AG09309 (cell line): ENCODE measurements at places on chromosomes 5 and 9.

- DNase-seq: no peak
Measured at GRCh38 chr5:5330728-5331452, 91.6 kb upstream of the ICE1 start.

DNA sequence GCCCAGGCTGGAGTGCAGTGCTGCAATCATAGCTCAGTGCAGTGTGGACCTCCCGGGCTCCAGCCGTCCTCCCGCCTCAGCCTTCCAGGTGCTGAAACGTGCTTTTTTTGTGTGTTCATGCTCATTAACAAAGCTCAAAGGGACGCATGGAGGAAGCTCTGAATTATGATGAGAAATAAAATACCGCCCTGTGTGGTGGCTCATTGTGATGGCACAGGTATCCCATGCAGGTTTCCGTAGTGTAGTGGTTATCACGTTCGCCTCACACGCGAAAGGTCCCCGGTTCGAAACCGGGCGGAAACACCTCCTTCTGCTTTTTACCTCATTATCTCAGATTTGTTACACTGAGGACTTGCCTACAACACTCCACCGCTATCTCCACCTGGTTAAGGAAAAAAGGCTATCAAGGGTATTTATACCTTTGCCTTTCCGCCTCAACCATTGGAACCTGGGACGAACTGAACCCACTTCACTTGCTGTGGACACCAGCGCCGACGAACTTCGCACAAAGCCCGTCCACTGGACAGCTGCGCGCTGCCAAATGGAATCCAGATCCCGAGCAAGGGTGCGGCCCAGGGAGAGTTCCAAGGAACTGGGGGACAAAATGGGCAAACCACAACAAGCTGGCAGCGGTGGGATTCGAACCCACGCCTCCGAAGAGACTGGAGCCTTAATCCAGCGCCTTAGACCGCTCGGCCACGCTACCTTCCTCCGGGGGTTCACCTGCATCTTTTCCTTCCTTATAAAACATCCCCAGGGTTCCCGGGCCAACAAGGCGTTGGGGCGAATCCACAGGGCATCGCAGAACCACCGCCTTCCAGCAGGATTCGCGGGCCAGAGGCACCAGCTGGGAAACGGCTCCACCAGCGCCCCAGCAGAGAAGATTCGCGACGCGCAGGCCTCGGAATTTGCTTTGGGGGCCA lies 26.3 kb downstream of the OR2V2 start:
- DNase-seq: no peak

DNA sequence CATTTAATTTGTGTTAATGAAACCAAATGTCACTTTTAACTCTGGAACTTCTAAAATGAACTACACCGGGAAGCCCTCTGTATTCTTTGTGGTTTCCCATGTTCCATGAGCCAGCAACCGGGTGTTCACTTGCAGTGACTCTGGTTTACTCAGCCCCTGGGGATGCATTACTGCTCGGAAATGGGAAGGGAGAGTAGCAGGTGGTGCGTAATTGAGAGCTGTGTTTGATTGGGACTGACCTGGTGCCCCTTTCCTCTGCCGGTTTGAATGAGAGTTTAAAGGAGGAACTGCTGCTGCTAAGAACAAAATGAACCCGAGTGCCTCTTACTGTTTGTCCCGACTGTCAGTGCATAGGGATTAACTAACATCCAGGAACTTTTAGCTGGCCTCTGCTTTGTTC lies 100.1 kb upstream of the DHFR start:
- no peak for DNase-seq

GRCh38 chr9:15769547-15769946 lies 216.7 kb downstream of the CCDC171 start:
- no peak for DNase-seq

GRCh38 chr9:33868440-33868973 lies 51.5 kb downstream of the UBE2R2 start:
- no peak for DNase-seq

- DNase-seq: no peak
Measured at GRCh38 chr9:130387905-130388304, 56.9 kb upstream of the ASS1 start.

GRCh38 chr5:160496784-160497183 lies 75.1 kb downstream of the PTTG1 start:
- no peak for DNase-seq

DNA sequence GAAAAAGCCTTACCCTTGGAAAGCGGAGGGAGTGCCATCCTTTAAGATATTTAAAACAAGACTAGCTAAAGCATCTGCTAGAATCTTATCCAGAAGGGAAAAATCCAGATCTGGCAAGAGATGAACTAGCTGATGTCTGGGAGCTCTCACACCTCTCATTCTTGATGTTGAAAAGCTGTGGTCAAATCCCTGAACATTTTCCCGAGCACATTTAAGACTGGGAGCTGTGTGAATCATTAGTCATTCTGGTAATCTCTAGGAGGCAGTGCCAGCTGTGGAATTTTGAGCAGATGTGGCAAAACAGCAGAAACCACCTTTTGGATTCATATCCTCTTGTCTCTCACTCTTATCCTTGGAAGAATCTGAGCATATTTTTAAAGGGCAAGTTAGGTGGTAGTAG lies 218.0 kb downstream of the MAN2A1 start:
- peak; percentile 69 for DNase-seq

DNA sequence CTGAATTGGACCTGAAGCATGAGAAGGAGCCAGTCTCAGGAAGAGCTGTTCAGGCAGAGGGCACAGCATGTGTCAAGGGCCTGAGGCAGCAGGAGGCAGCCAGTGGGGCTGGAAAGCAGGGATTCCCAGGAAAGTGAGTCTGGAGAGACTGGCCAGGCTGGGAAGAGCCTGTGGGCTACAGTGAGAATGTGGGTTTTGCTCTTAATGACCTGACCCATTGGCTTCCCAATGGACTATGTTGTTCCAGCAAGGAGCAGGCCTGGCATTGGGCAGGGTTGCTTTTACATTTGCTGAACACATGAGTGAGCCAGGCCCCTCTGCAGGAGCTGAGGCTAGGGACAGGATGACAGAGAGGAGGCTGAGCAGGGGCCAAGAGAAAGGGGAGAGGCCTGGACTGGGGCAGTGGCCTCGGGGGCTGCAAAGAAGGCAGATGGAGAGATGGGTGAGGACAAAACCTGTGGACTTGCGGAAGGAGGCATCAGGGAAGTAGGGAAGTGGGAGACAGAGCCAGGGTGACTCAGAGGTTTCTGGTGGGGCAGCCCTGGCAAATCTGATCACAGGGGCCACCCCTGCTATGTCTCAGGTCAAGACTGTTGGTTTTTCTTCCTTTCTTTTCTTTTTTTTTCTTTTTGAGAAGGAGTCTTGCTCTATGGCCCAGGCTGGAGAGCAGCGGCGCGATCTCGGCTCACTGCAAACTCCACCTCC lies 65.9 kb upstream of the NEK6 start:
- no peak for DNase-seq

- no peak for DNase-seq
Measured at GRCh38 chr5:158857976-158858375, 241.7 kb downstream of the EBF1 start.

DNA sequence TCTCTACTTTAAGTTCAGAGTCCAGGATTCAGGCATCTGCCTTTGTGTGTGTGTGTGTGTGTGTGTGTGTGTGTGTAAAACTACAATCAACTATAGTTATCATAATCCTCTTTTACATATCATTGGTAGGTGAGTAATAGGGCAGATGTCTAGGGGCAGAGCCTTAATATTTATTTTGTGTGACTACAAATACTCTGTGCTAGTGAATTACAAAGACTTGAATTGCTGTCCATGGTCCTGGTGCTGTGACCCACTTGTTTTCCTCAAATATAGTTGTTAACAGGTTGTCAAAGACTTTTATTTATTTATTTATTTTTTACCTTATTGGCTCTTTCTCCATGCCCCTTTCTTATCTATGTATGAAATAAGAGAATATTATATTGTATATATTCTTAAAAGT lies 196.8 kb downstream of the ANXA1 start:
- DNase-seq: no peak
